IMR-90 (cell line): ENCODE measurements at places on chromosomes 5 and 9. TPM values are rescaled to one million over a fixed set of nuclear protein-coding genes. Genes with fewer than 3 reads are reported as not detected.

MARCHF11 gene
- total RNA-seq: not detected in 2 replicates

GRCh38 chr9:14488421-14489190 lies 174.7 kb upstream of the NFIB start:
- no peak for DNase-seq

DNA sequence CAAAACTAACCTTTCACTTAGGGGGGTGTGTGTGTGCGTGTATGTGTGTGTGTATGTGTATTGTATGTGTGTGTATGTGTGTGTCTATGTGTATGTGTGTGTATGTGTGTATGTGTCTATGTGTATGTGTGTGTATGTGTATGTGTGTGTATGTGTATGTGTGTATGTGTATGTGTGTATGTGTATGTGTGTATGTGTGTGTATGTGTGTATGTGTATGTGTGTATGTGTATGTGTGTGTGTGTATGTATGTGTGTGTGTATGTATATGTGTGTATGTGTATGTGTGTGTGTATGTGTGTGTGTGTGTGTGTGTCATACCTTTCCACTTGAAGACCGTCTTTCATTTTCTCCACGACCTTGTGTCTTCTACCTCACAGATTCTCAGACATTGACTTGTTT lies 20.8 kb upstream of the FLT4 start:
- DNase-seq: no peak

GRCh38 chr9:134738869-134739659 lies 97.5 kb downstream of the COL5A1 start:
- DNase-seq: peak; percentile 49

- no peak for DNase-seq
Observed at GRCh38 chr5:43255704-43256103, 57.5 kb downstream of the HMGCS1 start.

DNA sequence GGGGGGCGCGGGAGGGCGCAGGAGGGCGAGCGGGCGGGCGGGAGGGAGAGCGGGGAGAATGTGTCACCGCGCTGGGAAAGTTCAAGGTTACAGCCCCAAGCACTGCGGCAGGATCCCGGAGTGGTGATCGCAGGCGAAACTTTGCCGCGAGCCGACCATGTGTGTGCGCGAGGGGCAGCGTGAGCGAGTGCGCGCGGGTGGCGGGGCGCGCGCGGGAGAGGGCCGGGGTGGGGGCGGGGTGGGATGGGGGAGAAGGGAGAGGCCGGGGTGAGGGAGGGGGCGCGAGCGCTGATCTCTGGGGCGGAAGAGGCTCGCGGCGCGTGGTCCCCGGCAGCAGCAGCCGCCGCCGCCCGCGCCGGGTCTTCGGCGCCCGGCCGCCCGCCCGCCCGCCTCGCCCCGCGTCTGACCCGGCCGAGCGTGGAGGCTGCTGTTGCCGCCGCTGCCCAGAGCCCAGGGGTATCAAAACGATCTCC lies at the start of gene NFIB:
TSS of gene NFIB (minus strand) at position 191 of the 473 bp plus-strand sequence. CDS start 630 bp downstream, outside the sequence.
- DNase-seq: peak; percentile 24

- DNase-seq: no peak
Observed at GRCh38 chr9:95316274-95316673, 1.2 kb downstream of the FANCC start.
